ENCODE measurements at places on chromosomes 7 and 10.
A peak's percentile ranks its signal among the peaks of the same experiment; 100 is the strongest.

GRCh38 chr10:20990604-20991003 lies 93.5 kb upstream of the NEBL start:
- no peak for DNase-seq

DNA sequence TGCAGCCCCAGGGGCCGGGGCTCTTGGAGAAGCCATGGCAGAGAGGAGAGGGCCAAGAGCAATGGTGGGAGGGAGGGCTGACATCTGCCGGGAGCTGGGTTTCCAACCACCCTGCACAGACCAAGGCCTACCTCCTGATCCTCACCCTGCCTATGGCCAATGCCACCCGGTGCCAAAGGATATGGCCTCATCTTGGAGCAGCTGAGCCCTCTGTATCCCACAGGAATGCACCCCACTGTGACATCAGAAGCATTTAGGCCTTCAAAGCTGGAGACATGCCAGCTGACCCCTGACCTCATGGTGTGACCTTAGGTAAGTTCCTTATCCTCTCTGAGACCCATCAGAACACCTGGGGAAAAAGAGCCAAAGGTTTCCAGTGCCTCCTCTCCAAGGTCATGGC lies 113.6 kb upstream of the ZMIZ1 start:
- no peak for DNase-seq

GRCh38 chr10:79093658-79094411 lies 25.1 kb downstream of the ZMIZ1 start:
- DNase-seq, result peak; percentile 98

DNA sequence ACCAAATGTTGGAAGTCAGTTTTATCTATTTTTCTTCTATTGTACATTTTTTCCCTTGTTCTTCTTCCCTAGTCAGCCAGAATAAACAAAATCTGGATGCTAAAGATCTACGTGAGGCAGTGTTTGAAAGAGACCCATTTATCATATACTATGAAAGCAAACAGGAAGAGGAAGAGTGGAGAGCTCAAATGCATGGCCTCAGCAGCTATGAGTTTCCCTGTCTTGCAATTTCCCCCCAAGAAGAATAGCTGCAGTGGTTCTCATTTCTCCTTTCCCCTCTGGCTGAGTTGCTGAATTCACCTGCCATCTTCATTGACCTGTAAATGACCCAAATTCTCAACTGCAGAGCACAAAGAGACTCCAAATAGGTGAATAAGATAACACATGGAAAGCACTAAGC lies 347.1 kb upstream of the NRP1 start:
- DNase-seq, result no peak

- DNase-seq, result no peak
These were observed 3.1 kb downstream of the ASB15 start for GRCh38 chr7:123604739-123605138.

GRCh38 chr7:68249611-68250010 lies 1253.0 kb downstream of the TYW1 start:
- DNase-seq, result no peak

- no peak for DNase-seq
These were observed 473.5 kb upstream of the AKR1E2 start for GRCh38 chr10:4352414-4352961.

DNA sequence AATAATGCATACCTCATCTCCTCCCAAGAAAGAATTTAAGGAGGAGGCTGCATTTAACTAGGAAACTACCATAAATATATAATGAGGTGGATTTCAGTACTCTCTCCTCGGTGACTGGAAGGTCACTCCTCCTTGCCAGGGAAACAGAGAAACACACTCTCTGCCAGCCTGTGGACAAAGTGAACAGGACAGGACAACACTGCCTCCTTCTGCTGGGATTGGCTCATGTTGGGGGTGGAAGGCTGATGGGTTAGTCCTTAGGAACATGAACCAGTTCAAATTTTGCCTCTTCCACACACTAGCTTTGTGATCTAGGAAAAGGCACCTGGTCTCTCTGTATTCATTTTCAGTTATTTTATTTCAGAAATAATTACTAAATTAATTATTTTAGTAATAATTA lies 50.6 kb upstream of the STEAP4 start:
- DNase-seq, result peak; percentile 40

DNA sequence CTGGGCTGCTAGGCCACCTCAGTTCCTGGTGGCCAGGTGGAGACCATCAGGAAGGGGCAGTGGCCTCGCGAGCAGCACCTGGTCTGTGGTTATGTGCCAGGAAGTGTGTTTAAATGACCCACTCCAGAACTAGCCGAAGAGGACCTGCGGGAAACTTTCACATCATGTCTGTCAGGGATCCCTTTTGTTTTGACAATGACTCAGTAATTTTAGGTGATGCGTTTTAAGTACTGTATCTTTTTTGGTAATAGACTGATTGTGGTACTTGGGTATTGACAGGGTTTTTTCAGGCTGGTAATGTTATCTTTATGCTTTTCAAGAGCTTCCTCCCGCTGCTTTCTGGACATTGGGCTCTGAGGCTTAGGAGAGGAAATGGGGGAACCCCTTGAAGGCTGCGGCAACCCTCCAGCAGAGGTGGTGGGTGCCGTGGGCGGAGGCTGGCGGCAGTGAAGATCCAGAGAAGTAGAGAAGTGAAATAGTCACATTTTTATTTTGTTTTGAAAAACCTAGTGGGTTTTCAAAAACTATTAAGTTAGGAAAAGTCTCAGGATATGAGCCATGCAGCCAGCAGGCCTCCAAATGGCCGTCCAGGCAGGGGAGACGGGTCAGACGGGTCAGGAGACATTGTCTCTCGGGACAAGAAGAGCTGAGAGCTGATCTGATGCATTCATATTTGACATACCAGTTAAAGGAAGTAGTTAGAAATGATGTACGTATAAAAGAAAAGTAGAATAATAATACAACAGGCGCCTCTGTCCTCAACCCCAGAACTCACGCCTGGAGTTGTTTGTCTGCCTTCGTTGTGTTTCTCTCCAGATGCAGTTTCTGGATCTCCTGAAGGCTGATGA lies 27.7 kb downstream of the PPP2R2D start:
- DNase-seq, result no peak

GRCh38 chr10:119917777-119918176 lies 25.2 kb downstream of the SEC23IP start:
- DNase-seq, result peak; percentile 24

- no peak for DNase-seq
These were observed 31.7 kb upstream of the IKZF1 start for GRCh38 chr7:50272808-50273207.

DNA sequence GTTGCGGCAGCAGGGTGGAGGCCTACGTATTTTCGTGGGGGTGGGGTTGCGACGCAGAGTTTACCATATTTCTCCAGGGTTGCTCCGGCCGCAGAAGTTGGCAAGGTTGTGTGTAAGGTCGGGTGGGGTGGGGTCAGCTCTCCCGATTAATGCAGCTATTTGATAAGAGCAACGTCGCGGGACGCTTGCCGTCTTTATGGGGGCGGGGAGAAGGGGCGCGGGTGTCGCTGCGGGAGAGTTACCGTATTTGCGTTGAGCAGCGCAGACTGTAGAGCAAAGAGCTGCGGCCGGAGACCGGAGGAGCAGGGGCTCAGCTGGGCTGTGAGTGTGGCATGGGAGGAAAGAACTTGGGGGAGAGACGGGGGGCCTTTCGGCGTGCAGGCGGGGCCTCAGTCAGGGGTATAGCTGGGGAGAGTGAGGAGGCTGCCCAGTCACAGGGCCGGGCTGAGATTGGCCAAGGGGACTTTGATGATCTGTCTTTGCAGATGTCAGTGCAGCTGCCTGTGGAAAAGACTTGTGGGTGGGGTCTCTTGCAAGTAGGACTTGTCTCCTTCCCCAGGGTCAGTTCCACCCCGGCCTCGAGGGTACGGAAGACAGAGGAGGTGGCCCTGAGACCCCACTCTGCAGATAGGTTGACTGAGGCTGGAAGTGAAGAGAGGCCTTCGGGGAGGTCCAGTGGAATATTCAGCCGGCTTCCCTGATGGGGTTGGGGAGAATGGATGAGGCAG lies 26.6 kb downstream of the ZNF775 start:
- DNase-seq, result peak; percentile 94

GRCh38 chr10:114811862-114812261 lies 9.7 kb upstream of the FHIP2A start:
- peak; percentile 15 for DNase-seq

DNA sequence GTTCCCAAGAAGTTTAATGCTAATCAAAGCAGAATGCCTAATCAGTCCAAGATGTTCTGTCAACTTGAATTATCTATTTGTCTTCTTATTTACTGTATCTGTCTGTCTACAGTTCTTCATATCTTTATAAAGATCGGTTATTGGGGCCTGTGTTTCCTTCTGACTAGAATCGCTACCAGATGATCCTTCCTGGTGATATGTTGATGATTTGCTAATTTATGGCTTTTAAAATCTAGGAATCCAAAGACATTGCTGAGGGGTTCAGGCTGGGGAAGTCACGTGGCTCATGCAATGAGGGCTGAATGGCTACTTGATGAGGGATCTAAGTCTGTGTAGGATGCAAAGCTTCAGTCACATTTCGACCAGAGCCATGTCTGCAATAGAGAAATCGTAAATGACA lies 536.3 kb downstream of the KCNMA1 start:
- DNase-seq, result no peak

DNA sequence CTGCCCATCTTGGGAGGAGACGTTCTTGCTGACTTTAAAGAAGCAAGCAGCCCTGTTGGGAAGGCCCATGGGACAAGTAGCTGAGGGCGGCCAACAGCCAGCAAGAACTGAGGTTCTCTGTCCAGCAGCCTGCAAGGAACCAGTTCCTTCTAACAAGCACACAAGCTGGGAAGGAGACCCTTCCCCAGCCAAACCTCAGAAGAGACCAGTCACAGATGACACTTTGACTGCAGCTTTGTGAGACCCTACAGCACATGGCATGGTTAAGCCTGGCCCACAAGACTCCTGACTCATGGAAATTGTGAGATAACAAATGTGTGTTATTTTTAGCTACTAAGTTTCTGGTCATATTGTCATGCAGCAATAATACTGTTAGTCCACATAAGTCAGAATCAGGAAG lies 99.9 kb downstream of the PRLHR start:
- peak; percentile 86 for DNase-seq

- DNase-seq, result no peak
These were observed 30.8 kb upstream of the TMEM140 start for GRCh38 chr7:135117096-135117495.

- no peak for DNase-seq
These were observed 194.5 kb downstream of the EBF3 start for GRCh38 chr10:129769381-129770116.

DNA sequence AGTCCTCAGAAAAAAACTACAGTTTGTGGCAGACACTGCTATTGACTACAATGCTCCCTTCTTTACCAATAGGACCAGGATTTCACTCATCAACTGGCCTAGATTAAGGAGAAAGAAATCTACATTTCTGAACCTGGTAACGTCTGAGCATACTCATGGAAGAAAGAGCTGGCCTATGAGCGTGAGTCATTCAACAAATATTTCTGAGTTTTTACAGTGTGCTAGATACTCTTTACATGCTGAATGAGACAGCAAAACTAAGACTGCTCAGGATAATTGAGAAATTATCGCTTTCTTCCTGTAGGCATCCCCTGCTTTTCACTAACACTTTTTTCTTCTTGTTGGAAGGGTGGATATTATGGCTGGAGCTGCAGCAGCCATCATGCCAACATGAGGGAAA lies 609.7 kb downstream of the TNS3 start:
- no peak for DNase-seq

DNA sequence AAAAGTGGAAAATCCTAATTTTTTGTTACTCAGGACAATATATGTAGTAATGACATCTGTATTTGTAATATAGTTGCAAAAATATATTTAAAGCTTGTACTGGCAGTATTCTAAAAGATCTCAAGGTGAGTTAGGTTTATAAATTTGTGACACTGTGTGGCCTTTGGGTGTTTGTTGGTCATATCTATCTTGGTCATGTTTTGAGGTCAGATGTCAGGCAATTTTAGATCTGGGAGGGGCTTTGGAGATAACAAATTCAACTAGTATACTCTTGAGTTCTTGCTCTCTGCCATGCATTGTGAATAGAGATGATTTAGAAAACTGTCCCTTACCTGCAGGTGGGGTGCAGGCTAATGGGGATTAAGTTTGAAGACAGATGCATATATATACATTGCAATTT lies 3.1 kb downstream of the TBC1D12 start:
- DNase-seq, result peak; percentile 74

DNA sequence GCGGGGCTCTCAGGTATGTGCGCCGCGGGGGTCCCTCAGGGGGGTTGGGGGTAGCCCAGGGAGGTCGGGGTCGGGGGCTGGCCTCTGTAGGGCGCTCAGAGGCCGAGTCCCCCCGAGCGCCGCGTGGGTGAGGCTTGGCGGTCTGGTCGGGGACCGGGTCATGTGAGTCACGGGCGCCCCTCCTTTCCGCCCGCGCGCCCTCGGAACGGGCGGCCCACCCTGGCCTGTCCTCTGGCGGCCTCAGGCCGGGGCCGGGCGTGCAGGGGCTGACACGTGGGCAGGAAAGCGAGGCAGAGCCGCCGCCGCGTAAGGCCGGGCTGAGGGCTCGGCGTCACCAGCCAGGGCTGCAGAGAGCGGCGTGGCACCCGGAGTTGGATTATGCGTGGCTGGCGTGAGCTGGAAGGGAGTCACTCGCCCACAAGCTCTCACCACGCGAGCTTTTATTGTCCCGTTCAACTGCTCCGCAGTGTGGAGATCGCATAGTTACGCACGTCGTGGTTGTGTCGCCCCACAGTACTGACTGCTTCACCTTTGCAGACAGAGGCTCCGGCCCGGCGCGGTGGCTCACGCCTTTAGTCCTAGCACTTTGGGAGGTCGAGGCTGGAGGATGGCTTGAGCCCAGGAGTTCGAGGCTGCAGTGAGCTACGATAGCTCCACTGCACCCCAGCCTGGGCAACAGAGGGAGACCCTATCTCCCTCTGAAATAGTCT lies 385 bp downstream of the SHLD2 start:
- peak; percentile 87 for DNase-seq

DNA sequence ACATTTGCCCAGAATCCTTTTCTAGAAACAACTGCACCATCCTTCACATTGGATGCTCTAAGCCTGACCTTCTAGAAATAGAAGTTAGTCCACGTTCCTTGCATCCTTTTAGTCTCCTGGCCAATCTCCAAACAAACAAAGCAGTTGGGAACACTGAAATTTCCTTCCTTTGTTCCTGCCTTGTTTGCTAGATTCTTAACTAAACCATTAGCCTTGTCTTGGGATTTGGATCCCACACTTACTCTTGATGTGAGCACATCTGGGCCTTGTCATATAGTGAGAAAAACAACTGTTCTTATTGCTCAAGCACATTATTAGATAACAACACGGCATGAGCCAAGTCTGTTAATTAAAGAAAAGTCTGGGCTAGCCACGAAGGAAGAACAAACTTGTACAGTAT lies 319.3 kb upstream of the GHITM start:
- DNase-seq, result no peak

DNA sequence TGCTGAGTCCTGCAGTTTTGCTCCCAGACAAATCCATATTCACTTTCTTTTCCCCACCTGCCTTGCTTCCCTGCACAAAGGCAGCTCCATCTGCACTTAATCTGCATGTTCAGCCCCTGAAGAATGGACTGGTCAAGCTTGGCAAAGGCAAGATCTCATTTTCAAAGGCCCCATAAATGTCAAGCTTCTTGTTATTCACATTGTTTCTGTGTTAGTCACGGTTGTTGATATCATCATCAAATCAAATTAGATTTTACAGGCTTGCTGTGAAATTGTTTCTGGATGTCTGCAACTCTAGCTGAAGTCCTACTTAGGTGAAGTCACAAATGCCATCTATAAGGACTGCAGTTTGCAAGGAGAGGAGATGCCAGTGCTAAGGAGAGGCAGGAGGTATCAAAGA lies 91.0 kb downstream of the GPAM start:
- no peak for DNase-seq

Data from OCI-M1 (cell line).